Mesothelial cell of epicardium (in vitro differentiated cells): ENCODE measurements at places on chromosomes 6 and 20.
A peak's percentile ranks its signal among the peaks of the same experiment; 100 is the strongest.

DNA sequence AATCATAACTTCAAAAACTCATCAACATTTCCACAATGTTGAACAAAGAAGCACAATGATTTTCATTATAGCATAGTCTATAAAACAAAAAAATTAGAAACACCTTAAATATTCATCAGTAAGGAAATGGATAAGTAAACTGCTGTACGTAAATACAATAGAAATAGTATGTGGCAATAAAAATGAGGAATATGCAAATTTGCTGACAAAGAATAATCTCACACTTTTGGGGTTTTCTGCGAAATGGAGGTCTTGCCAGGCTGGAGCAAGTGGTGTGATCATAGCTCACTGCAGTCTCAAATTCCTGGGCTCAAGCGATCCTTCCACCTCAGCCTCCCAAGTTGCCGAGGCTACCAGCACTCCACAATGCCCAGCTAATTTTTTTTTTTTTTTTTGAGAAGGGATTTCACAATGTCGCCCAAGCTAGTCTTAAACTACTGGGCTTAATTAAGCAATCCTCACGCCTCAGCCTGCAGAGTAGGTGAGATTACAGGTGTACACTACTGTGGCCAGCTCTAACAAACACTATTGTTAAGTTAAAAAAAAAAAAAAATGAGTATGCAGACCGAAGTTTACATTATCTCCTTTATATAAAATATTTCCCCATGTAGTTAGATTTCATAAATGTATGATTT is 58.8 kb upstream of the SMIM28 start:
- no peak for DNase-seq

DNA sequence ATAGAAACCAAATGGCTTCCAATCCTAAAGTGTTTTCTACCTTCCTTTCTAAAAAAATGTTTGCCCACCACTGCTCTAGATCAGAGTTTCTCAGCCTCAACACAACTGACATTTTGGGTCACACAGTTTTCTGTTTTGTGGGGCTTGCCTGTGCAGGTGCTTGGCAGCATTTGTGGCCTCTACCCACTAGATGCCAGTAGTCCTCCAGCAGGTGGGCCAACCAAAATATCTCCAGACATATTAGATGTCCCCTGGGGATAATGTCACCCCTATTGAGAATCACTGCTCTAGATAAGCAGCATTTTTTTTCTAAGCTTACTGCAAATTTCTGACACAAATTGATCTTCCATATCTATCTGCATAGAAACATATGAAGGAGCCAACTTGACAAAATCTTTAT is 26.3 kb upstream of the EPM2A start:
- DNase-seq, result no peak

DNA sequence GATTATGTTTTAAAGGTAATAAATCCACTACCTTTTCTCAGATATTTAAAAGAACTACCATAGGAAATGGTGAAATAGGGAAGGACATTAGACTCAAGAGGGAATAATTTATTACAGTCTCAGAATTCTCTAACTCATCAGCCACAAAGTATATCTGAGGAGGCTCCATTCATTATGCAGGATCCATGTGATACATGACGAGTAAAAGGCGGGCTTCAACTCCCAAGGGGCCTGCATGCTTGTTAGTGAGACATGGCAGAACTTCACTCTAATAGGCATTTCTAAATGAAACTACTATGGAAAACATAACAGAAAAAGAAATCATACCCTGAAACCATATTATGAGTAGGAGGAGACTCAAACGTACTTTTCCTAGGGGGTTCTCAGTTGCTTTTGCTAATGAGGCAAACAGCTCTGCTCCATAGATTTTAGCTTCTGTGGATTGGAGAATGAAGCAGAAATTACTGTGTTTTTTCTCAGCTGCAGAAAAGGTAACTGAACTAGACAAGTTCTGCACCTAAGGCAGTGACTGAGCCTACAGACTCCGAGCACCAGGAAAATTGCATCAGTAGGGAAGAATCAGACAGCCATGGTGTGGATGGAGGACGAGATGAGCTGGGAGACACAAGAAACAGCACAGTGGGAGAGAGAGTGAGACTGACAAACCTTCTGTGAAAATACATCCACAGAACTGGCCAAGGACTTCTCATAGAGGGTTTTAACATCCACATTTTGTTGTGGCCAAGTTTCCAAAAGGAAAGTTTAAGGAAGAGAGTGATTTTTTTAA is 254.6 kb upstream of the PRDM1 start:
- no peak for DNase-seq

- DNase-seq, result no peak
Observed at GRCh38 chr20:34891166-34892062, 15.0 kb downstream of the ACSS2 start.

DNA sequence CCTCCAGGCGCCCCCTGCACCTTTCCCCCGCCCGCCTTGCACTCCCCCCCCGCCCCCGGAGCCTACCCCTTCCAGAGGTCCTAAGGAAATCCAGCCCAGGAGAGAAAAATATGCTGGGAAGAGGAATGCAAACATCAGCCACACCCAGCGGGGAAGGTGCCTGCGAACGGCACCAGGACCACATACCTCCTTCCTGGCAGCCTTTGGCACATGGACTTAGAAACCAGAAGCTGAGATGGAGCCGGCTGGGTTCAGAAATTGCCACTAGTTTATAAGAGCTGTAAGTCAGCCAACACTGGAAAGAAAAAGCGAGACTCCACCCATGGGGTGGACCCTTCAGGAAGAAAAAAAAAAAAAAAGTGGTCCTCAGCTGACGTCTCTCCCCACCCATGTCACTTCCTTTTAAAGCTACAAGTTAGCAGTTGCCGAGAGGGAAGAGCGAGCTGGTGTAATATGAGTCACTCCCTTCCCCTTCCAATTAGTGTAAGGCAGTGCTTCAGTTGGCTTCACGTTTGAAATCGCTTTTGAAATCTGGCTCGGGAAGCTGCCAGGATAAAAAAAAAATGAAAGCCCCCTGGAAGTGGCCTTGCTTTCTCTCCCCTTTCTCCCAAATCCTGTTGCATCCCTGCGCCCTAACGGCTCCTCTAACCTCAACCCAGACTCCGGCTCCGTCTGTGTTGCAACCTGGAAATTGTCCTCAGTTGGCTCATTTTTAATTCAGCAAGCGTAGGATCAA is at the start of gene AGPAT4:
Gene AGPAT4, minus strand, starts transcription at position 310 of the 736 bp plus-strand sequence. CDS start 41,848 bp downstream, outside the sequence.
- peak; percentile 25 for DNase-seq

DNA sequence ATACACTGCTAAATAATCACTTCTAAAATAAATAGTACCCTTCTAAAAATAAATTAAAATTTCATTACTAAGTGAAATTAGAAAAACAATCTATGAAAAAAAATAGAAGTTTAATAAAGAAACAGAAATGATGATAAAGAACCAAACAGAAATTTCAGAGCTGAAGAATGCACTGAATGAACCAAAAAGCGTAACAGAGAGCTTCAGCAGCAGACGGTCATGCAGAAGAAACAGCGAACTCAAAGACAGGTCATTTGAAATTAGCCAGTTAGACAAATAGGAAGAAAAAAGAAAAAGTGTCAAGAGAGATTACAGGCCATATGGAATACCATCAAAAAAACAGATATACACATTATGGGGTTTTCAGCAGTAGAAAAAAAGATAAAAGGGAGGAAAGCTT is 706.7 kb downstream of the TBC1D32 start:
- no peak for DNase-seq

GRCh38 chr6:131048933-131049515 is 14.0 kb downstream of the EPB41L2 start:
- no peak for DNase-seq

DNA sequence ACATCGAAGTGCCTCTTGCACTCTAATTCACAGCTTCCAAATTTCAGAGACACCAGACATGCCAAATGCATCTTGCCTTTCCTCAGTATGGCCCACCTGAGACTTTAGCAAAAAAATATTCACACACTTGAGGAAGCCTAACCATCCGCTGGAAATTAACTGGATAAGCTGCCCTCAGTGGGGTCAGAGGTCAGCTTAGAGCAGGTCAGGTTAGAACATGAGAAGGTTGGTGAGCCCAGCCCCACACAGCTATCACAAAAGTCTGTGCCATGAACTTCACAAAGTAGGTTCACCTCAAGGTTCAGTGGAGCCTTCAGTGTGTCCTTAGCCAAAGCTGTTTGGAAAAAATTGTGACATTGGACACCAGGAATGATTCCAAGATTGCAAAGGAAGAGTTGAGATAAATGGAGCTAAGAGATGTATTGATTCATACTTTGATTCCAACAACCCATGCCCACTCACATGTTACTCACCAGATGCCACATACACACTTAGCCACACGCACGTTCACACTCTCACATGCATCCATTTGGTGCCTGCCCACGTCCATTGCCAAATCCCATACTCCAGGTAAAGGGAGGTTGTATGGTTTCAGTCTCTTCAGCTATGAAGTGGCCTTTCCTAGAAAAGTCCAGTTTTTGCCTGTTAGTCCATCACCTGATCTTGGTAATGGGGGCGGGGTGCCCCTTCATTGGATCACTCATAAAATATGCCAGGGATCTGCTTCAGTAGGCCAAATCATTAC is 11.1 kb downstream of the BAK1 start:
- DNase-seq, result no peak

DNA sequence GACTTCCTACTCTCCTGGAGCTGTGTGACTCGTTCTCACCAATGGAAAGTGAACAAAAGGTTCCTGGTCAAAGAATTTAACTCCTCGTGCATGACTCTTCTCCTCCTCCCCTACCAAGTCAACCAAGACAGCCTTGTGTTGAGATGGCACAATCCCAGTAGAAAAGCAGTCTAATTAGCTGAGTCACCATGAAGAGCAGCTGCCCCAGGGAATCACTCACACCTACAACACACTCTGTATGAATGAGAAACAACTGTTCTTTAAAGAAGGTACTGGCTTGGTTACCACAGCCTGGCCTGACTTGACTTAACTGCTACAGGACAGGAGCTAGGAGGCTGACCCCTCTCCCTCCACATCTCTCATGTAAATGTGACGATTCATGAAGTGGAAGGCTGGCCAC is 2.9 kb upstream of the HLA-DOB start:
- no peak for DNase-seq

DNA sequence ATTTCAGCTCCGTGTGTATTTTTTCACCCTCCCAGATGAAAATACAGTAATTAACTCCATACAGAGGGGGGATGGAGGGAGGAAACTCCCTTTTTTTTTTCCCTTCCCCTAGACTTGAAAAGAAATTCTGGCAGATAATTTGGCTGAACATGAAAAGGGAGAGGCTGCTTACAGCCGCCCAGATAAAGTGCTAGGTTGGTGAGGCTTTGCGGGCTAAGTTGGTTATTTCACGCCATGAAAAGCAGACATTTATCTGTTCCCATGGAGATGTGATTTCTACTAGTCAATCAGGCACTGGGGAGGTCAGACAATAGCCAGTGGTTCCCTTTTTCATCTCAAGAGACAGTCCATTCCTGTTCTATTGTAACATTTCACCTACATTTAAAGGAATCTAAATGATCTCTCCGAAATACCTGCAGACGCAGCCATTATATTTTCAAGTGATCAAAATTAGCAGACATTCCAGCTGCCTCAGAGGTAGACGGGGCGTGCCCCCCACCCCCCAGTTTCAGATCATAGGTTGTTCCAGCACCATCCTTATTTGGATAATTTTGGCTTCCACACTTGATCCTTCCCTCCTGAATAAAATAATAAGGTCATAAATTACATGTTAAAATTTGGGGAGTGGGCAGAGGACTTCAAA is 143.9 kb upstream of the ZNF217 start:
- no peak for DNase-seq

GRCh38 chr20:39631557-39631956 is 669.4 kb downstream of the DHX35 start:
- DNase-seq, result no peak

DNA sequence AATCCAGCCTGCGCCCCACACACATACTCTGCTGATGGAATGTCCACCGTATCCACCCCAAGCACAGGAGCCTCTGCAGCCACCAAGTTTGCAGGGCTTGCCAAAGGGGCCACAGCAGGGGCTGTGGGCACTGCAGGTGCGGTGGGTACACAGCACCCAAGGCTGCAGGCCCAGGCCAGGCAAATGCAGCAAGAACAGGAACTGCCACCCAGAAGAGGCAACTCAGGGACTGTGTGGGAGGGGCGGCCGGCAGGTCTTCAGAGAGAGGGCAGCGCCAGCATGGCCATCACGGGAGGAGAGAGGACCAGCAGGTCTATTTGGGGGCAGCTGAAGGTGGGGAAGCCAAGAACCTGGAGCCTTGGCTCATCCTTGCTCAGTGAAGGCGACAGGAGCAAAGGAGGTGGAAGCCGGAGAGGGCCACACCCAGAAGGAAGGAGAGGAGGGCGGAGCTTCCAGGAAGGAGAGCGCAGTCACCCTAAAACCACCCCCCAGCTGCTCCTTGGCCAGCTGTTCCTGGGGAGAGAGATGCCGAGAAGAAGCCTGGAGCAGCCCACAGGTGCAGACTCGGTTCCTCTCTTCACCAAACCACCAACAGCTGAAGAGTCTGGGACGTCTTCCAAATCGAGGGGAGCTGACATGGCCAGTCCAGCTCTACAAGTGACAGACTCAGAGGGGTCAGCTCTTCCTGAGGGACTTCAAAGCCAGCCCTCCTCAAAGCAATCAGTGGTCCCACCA is 265.1 kb upstream of the CDYL start:
- DNase-seq, result no peak

GRCh38 chr6:149969635-149970034 is 5.9 kb downstream of the ULBP1 start:
- DNase-seq, result no peak

GRCh38 chr20:22691369-22692118 is 107.2 kb upstream of the FOXA2 start:
- DNase-seq, result peak; percentile 49

GRCh38 chr20:48824830-48825565 is 2.8 kb downstream of the PREX1 start:
- DNase-seq, result no peak

GRCh38 chr6:129153257-129153656 is 270.3 kb downstream of the LAMA2 start:
- DNase-seq, result no peak

GRCh38 chr6:87366072-87366827 is 21.6 kb downstream of the C6orf163 start:
- DNase-seq, result no peak

GRCh38 chr6:111624401-111625098 is 18.9 kb upstream of the TRAF3IP2 start:
- DNase-seq, result no peak

GRCh38 chr6:39433630-39434029 is 111.1 kb upstream of the KCNK16 start:
- no peak for DNase-seq

DNA sequence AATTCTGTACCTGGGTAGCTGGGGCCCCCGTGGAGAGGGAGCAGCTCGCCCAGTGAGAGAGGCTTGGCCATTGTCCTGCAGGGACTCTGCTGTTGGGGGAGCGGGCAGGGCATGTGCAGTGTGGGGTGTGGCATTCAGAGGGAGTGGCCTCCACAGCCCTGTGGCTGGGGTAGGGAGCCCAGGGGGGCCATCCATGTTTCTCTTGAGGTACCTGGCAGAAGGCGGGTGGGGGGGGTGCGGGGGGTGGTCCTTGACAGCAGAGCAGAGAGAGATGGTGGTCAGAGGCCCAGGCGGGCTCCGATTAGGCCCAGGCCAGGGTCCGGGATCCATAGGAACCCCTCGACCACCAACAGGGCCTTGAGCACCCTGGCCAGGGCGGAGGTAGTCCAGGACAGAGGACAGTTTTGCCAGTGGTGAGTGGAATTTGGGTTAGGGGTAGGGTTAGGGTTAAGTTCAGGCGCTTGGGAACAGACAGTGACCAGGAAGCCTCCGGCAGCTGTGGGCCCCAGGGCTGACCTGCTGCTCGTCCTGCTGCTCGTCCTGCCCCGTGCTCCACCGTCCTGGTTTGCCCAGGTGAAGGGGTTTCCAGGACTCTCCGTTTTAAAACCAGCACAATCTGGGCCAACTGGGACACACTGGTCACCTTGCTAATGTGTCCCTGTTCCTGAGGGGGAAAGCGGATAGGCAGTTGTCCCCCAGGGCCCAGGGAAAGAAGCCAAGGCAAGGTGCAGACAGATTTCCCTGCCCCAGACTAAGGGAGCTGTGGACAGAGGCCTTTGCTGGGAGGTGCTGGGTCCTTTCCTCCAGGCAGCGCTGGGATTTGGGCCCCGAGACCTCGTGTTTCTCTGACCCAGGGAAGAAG is 24.8 kb upstream of the MYT1 start:
- DNase-seq, result peak; percentile 33
